ENCODE measurements at places on chromosomes 7 and 10.

GRCh38 chr7:124879103-124879502, 50.5 kb downstream of the POT1 start:
- DNase-seq, result no peak

GRCh38 chr10:58275261-58275660, 6.3 kb downstream of the CISD1 start:
- no peak for DNase-seq

- no peak for DNase-seq
Observed at GRCh38 chr7:27952456-27953285, 212.7 kb downstream of the TAX1BP1 start.

- DNase-seq, result no peak
Observed at GRCh38 chr7:48116043-48116442, 27.0 kb downstream of the UPP1 start.

- no peak for DNase-seq
Observed at GRCh38 chr7:73721377-73721817, 1.9 kb upstream of the STX1A start.

GRCh38 chr7:24630596-24630995, 57.3 kb downstream of the PALS2 start:
- no peak for DNase-seq

GRCh38 chr10:125213541-125214282, 53.3 kb upstream of the CTBP2 start:
- DNase-seq, result no peak

Data from GM06990 (cell line).